ENCODE measurements at places on chromosomes 1 and 21.
A peak's percentile ranks its signal among the peaks of the same experiment; 100 is the strongest.

DNA sequence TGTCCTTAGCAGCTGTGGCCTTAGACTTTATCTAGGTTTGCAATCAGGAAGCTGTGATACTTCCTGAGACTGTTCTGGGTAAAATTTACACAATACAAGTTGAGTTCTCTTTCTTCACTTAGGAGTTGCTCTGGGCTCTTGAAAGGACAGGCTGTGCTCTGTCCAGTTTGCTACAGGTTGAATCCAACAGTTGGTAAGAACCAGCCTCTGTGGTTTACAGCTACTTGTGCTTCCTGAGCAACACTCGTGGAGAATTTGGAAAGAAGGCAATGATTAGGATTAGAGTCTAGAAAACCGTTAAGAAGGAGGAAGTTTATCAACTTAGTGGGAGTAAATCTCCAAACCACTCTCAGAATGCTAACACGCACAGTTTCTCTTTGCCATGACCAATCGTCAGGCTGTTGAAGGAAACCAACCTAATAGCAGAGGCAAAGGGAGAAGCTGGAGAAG is 26.8 kb downstream of the GFI1 start:
- no peak for DNase-seq

DNA sequence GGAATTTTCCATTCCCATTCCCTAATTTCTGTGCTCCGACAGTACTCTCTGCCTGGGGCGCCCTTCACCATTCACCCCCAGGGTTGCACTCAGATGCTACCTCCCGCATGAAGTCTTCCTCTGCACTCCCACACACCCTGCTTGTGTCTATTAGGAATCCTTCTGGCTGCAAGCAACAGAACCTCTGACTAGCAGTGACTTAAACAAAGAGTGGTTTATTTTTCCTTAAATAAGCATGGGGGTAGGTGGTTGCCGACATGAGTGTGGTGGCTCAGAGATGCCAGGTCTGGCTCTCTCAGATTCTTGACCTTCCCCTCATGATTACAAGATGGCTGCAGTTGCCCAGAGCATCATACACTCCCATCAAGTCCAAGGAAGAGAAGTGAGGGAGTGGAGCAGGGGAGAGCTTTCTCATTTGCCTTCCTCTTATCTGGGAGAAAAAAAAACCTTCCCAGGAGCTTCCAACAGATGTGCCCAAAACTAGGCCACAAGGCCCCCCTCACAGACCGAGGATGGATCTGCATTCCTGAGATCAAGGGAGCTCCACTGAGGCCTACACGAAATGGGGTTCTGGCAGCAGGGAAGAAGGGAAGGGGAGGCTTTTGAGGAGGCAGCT is 49.6 kb upstream of the LBR start:
- no peak for DNase-seq

- no peak for DNase-seq
These were observed 859.6 kb downstream of the LTN1 start for GRCh38 chr21:28133116-28133515.

- DNase-seq, result no peak
These were observed 417.2 kb upstream of the KAZN start for GRCh38 chr1:14181191-14181795.

GRCh38 chr1:20829531-20829930 is 42.4 kb upstream of the HP1BP3 start:
- DNase-seq, result no peak

- DNase-seq, result no peak
These were observed 37.4 kb downstream of the TMCO4 start for GRCh38 chr1:19762175-19762779.

GRCh38 chr1:158021721-158022120 is 28.3 kb downstream of the KIRREL1 start:
- DNase-seq, result no peak

- DNase-seq, result no peak
These were observed 120.6 kb downstream of the SPSB1 start for GRCh38 chr1:9413071-9413876.

DNA sequence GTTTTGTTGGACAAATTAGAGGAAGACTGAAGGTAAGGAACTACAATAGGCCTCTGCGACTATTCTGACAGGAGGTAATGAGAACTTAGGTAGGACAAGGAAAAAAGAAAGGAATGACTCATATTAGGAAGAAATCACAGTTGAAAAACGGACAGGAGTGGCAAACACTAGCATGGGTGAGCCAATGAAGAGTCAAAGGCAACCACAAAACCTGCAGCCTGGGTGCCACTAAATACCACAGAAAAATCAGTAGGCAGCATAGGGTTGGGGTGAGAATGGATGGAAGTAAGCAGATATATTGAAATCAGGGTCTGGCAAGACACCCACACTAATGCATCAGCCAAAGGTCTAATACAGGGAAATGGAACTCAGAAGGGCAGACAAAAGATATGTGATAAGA is 10.0 kb downstream of the RBM34 start:
- no peak for DNase-seq

DNA sequence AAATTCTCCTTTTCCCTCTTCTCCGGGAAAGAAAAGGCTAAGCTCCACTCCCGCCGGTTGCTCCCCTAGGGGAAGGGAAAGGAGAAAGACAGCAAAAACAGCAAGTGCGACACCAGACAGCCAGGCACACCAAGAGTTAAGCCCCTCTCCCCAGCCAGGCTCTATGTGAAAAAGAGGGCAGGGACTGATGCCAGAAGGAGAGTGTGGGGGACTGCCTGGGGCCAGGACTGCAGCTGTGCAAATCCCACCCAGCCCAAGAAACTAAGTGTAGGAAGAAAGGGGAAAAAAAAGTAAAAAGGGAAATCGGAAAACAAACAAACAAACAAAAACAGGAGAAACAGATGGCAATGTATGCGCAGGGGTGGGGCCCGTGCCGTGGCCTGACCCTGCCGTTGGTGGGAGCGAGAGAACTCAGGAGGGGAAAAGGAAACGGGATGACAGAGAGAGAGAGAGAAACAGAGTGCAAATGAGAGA is 27.7 kb upstream of the FMO1 start:
- DNase-seq, result peak; percentile 55

- no peak for DNase-seq
These were observed 2.5 kb upstream of the PTGS2 start for GRCh38 chr1:186682736-186683135.

DNA sequence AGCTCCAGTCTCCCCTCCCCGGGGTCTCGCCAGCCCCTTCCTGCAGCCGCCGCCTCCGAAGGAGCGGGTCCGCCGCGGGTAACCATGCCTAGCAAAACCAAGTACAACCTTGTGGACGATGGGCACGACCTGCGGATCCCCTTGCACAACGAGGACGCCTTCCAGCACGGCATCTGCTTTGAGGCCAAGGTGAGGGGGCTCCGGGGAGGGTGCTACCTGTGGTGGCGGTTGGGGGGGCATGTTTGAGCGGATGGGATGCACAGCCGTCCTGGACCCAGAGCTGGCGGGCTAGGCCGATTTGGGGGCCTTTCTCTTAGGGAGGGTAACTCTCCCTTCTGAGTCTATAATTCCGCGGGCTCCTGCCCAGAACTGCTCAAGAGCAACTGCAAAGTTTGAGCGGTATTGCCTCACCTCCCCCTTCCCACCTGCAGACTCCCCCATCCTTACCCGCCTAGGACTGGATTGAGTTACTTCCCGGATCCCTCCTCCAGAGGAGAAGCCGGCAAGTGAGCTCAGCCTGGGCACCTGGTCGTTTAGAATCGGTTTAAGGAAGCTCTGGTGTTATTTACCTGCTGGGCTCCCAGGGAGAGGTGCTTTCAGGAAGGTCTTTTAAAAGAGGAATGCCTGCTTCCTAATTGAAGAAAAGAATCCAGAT is 730 bp downstream of the NOS1AP start:
- DNase-seq, result peak; percentile 33

DNA sequence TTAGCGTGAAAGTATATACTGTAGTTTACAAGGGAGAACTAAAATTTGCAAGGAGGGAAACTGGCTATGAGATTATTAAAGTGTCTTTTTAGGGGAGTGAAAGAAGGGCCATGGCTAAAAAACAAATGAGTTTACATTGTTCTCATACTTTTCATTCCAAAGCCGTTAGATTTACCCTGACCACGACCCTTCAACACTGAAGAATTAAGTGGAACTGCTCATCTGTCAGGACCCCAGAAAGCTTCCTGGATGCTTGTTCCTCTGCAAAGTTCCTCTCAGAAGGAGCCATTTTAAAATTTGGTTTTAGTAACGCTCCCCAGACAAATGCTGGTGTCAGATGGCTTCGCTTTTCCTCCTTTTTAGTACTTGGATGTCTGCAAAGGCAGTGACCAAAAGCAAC is 82.7 kb upstream of the ZBTB18 start:
- DNase-seq, result no peak

DNA sequence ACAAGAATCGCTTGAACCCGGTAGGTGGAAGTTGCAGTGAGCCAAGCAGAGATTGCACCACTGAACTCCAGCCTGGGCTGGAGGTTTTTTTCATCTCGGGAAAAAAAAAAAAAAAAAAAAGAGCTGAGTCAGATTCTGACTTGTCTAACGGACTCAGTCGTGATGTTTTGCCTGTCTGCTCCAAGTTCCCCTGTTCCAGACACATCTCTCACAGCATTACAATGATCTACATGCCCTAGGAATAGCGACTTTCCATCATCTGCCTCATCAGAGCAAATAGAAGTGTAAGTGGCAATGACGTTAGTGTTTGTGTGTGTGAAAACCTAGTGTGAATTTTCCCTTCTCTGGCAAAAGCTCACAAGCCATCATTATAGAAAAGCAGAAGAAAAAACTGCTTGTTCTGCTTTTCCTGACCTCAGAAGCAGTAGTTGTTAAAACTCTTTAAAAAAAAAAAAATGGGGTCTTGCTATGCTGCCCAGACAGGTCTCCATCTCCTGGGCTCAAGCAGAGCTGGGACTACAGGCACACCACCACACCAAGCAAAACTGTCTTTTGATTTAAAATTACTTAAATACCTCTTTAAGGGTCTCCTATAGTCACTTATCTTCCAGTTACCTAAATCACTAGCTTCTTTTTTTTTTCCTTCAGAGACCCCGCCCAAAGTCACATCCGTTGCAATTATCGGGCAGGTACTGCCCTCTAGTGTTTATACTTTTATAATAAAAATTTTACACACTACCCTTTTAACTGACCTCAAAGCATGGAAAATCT is 37.3 kb downstream of the PLEKHO1 start:
- peak; percentile 79 for DNase-seq

- no peak for DNase-seq
These were observed 174.1 kb upstream of the SGIP1 start for GRCh38 chr1:66359815-66360214.

- DNase-seq, result no peak
These were observed at the start of gene TCEA3 for GRCh38 chr1:23424293-23425192. TSS of gene TCEA3 (minus strand) at chr1:23424748. CDS start at chr1:23424633, 115 bp downstream.

DNA sequence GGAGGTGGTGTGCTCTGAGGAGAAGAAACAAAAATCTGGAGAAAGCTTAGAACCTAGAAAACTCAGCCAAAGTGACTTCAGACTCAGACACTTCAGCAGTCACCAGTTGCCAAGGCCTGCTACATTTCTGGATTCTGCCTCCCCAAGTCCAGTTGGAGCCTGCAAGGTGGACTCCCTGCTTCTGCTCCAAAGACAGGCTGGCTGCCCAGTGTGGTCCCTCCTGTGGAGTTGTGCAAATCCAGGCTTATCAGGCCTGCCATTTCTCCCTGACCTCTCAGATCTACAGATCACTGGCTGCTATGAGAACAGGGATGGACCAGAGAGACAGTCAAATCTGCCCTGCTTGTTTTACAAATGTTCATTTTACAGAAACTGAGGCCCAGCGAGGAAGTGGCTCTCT is 9.9 kb downstream of the CACHD1 start:
- DNase-seq, result no peak

- peak; percentile 89 for DNase-seq
These were observed 44.1 kb upstream of the EIF4G3 start for GRCh38 chr1:21220815-21221214.

- DNase-seq, result no peak
These were observed 2.5 kb downstream of the LBR start for GRCh38 chr1:225425201-225425786.

DNA sequence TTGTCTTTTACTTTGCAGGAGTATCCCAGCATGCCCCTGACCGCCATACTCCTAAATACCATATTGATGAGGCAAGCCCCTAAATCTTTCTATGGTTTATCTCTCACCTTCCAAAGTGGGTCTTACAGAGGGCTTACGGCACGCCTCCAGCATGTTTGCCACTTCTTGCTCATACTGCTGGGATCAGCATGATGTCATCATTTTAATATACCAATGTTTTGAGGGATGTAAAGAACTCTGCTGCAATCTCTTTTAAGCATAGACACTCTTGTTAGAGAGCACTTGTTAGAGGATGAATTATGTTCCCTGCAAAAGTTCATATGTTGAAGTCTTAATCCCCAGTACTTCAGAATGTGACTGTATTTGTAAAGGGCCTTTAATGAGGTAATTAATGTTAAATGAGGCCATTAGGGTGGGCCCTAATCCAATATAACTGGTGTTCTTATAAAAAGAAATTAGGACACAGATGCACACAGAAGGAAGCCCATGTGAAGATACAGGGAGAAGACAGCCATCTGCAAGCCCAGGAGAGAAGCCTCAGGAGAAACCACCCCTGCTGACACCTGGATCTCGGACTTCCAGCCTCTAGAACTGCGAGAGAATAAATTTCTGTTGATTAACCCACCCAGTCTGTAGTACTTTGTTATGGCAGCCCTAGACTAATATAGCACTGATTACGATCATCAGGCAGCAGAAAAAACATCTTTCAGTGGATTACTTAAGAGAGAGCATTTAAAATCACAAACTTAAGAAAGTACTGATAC is 16.4 kb upstream of the ABCB10 start:
- no peak for DNase-seq

DNA sequence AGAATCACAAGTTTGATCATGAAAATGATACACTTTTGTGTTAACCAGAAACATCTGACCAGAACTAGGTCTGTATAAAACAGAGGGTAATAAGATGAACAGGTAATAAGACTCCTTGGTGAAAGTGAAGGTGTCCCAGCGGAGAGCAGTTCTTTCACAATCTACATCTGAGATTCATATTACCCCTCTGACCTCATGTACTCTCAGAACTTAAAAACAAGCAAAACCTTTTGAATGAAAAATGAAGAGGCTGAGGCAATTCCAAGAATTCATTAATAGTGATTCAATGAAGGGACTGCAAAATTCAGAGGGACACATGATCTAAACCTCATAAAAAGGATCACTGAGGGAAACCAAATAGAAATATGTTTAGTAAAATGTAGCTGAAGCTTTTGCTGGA is 10.9 kb upstream of the MPZL1 start:
- no peak for DNase-seq

DNA sequence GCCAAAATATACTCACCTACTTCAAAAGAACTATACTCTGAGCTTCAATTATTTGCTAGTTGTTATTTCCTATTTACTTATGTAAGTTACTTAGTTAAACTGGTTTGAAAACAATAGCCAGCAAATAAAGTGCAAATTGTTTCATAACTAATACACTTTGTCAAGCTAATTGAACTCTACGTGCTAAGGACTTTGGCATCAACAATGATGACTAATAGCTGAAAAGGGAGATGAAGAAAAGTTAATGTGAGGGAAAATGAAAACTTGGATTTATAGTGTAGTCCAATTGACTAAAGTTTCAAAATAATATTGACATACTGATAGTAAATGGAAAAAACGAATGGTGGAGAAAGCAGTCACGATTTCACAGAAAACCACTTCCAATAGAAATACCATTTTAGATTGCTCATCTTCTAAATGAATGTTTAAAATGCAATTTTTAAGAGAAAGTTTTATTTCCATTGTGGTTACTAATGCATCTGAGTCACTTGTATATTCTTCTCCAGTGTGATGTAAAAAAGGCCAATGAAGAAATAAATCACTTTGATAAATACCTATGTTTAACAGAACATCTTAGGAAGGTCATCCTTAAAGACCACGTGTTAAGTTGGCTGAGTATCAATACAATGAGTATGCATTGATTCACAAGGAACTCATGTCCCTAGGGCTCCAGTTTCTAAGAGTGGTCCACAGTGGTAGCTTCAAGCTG is 455.2 kb downstream of the LTN1 start:
- DNase-seq, result no peak

GRCh38 chr21:39452970-39453342 is 1.2 kb downstream of the SH3BGR start:
- DNase-seq, result no peak

Data from cerebellar cortex (tissue), 1 donor.